ENCODE measurements at places on chromosomes 16 and 17.
A peak's percentile ranks its signal among the peaks of the same experiment; 100 is the strongest.

DNA sequence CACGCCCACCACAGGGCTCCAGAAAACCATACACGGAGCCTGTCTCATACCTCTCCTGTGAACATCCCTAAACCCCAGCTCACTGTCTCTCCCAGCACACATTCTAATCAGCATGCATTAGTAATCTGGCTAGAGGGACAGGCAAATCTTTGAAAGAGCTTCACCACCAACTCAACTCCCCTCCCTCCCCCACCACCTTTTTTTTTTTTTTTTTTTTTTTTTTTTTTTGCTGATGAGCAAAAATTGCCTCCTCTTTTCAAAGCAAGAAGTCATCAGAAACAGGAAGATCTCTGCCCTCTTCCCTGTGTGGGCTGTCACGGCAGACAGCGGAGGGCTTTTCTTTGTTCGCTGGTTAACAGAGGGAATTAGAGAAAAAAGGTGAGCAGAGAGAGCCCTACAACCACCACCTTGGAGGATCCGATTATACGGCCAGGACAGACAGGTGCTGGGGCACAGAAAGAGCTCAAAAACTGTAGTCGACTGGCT is 19.9 kb downstream of the GAS7 start:
- DNase-seq, result no peak

- no peak for DNase-seq
These were observed 24.5 kb upstream of the PHOSPHO1 start for GRCh38 chr17:49255125-49255524.

GRCh38 chr16:89201439-89202377 is 1.4 kb upstream of the SLC22A31 start:
- peak; percentile 82 for DNase-seq

- no peak for DNase-seq
These were observed 82.0 kb upstream of the ASIC2 start for GRCh38 chr17:33375103-33375502.

DNA sequence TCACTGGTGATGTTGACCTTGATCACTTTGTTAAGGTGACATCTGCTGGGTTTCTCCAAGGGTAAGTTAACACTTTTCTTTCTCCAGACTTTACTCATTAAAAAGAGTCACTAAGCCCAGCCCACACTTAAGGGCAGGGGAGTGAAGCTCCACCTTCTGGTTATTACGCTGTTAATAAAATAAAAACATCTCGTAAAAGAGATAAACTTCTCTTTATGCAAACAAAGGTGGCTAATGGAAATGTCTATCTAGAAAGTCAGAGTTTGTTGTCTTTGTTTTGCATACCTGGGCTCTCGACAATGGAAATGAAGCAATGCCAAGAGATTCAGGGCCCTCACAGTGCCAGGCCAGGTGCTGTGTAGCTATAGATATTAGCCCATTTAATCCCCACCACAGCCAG is 134.4 kb downstream of the ZFHX3 start:
- DNase-seq, result no peak

DNA sequence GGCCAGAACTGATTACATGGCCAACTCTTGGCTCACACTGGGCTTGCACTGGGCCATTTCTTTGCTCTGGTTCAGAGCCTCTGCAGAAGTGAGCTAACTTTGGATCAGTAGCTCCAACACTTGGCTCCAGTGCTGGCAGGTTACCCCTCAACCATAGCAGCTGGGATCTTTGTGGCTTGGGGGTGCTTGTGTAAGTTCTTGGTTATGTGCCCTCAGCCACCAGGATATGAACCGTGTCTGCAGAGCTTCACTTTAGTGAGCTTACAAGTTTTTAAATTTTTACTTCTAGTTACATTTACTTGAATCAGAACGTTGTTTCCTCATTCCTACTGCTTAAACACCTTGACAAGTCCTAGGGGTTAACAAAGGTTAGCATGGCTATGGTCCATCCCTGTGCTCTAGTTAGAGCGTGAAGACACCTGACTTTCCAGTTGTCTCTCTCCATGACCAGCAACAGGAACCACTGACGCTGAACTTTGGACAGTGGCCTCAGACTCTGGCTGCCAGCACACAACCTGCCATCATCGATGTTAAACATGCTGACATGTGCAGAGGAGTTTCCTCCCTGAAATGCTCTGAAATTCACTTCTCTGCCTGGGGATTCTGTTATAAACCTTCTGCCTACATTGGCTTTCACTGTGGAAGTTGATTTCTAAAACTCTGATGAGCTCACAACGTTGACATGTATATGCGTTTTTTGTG is 4.1 kb downstream of the PDF start:
- no peak for DNase-seq

- DNase-seq, result no peak
These were observed 1.7 kb downstream of the VWA3A start for GRCh38 chr16:22093996-22094395.

DNA sequence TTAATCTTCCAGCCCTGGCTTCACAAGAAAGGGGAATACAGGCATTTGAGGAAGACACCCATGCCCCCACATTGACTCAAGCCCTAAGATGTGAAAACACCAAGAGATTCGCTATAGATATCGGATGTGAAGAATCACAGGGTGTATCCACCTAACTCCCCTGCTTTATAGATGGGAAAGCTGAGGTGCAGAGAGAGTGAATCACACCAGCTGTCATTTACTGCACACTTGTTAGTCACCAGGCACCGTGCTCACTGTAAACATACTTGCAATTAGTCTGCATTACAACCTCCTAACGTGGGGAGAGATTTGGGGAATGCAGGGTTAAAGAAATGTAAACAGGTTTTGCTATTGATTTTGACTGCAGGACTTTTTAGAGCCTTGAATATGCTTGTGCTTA is 325.5 kb downstream of the C16orf95 start:
- DNase-seq, result no peak

- DNase-seq, result no peak
These were observed 30.1 kb upstream of the HAPSTR1 start for GRCh38 chr16:9061358-9061813.

- no peak for DNase-seq
These were observed 34.8 kb upstream of the NDRG4 start for GRCh38 chr16:58464916-58465731.

DNA sequence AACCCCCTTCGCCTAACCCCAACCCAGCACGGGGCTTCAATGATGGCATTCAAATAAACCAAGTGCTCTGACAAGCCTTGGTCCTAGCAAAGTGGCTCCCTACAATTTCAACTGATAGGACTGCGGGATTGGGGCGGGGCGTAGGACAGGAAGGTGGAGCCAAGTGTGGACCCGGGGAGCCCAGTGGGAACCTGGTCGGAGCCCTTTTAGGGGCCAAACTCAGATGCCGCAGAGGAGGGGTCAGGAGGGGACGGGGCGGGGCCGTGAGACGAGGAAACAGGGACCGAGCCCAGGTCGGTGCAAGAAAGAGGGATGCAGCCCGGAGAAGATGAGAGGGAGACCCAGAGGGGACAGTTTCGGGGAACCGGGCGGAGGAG is 13.2 kb upstream of the CDIPT start:
- DNase-seq, result no peak

GRCh38 chr17:72498364-72499210 is 377.8 kb downstream of the SOX9 start:
- DNase-seq, result no peak
